WERI-Rb-1 (cell line): ENCODE measurements at places on chromosomes 2 and 18.
A peak's percentile ranks its signal among the peaks of the same experiment; 100 is the strongest.

DNA sequence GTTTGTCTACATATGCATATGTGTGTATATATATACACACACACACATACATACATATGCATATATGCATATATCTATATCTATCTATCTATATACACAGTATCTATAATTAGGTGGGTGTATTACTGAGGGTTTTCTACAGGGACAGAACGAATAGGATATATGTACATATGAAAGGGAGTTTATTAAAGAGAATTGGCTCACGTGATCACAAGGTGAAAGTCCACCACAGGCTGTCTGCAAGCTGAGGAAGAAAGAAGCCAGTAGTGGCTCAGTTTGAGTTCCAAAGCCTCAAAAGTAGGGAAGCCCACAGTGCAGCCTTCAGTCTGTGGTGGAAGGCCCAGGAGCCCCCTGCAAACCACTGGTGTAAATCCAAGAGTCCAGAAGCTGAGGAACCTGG is 756.0 kb upstream of the ACVR2A start:
- DNase-seq, result no peak

DNA sequence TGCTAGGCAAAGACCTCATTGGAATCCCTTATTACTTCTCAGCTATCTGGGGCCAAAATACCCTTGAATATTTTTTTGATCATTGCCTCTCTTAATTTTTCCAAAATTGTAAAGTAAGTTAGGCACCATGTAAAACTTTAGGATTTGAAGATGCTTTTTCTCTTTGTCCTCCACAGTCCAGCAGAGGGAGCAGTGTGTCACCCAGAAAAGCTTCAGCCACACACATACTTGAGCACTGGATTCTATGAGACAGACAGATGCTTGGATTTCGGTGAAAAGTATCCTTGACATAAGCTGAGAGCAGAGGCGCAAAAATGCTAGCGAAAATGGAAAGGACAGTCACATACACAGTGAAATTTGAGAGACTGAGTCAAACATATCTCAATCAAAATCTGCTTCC is 74.7 kb upstream of the KCNJ3 start:
- peak; percentile 47 for DNase-seq

GRCh38 chr18:21910906-21911305 is 170.3 kb downstream of the MIB1 start:
- no peak for DNase-seq

GRCh38 chr2:157880927-157881326 is 4.8 kb upstream of the ACVR1 start:
- DNase-seq, result no peak

DNA sequence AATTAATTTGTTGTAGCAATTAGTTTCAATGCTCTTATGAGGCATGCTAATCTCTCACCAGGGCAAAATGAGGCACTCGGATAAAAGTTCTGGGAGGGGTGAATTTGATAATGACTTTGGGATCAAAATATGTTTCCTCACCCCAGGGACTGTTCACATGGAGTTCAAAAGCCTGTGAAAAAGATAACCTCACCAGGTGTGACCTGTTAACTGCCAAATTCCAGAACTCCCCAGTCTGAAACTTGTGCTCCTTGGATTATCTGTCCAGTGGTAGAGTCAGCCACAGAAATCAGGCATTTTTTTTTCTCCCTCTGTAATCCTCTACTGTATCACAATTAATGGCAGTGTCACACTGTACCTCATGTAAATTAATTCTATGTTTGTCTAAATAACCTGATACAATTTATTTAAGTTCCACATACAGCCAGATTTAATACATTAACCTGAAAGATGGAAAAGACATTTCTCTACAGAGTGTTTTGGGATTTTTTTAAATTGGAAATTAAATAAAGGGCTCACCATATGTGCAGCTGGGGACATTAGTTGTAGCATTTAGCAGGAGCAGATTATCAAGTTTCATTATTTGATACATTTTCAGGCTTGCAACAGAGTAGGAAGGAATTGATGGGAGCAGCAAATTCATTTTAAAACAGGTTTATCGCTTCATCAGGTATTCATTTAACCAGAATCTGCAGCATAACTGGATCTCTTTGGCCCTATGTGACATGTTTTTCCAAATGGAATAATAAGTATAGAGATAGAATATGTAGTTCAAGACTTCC is 191.2 kb downstream of the VWC2L start:
- no peak for DNase-seq

- no peak for DNase-seq
Observed at GRCh38 chr2:57776916-57777315, 269.7 kb upstream of the VRK2 start.
